Upper lobe of right lung (tissue), 1 donor: ENCODE measurements at places on chromosomes 13 and 19. TPM values are rescaled to one million over a fixed set of nuclear protein-coding genes. Genes with fewer than 3 reads are reported as not detected.

The NEK5 gene
- total RNA-seq, result 0.52 TPM

The C1QTNF9B gene
- not detected for total RNA-seq

The ATP12A gene
- not detected for total RNA-seq

The FLT1 gene
- total RNA-seq, result 72.4 TPM

The ZNF701 gene
- 18.5 TPM for total RNA-seq

The ARMC6 gene
- 21.7 TPM for total RNA-seq

The USHBP1 gene
- total RNA-seq, result 14.0 TPM

The TPRX2 gene
- not detected for total RNA-seq

The DNASE2 gene
- total RNA-seq, result 61.0 TPM

The CCDC9 gene
- 36.1 TPM for total RNA-seq

The CYP2A6 gene
- not detected for total RNA-seq

The EHD2 gene
- total RNA-seq, result 210 TPM

The ZNF44 gene
- 12.6 TPM for total RNA-seq

The FUT3 gene
- 17.3 TPM for total RNA-seq

The TGFB1 gene
- 99.0 TPM for total RNA-seq

The COL4A1 gene
- 242 TPM for total RNA-seq

The ATP8B3 gene
- total RNA-seq, result 0.64 TPM

The ANKRD24 gene
- 2.3 TPM for total RNA-seq

The MPND gene
- total RNA-seq, result 29.3 TPM

The TSPAN16 gene
- not detected for total RNA-seq

The FBXO27 gene
- total RNA-seq, result 7.6 TPM

The FOXA3 gene
- 1.6 TPM for total RNA-seq

The ZNF101 gene
- 11.1 TPM for total RNA-seq

The ZNF737 gene
- 16.5 TPM for total RNA-seq

The GZMM gene
- 2.9 TPM for total RNA-seq

The STOML3 gene
- total RNA-seq, result not detected

The GRAMD1A gene
- total RNA-seq, result 107 TPM

The ADGRE3 gene
- 17.3 TPM for total RNA-seq

The SELENOW gene
- 262 TPM for total RNA-seq

The APOE gene
- total RNA-seq, result 565 TPM

The DNAAF3 gene
- total RNA-seq, result 1.5 TPM

The FCAR gene
- total RNA-seq, result 3.2 TPM

The KCNJ14 gene
- 1.1 TPM for total RNA-seq

The OR7G1 gene
- not detected for total RNA-seq

The TIMM50 gene
- 43.9 TPM for total RNA-seq

The NTN5 gene
- total RNA-seq, result 1.2 TPM

The C19orf38 gene
- total RNA-seq, result 7.4 TPM

The AKAP8 gene
- total RNA-seq, result 31.0 TPM

The APOC1 gene
- total RNA-seq, result 558 TPM

The ZNF550 gene
- total RNA-seq, result 6.3 TPM

The ANKRD10 gene
- total RNA-seq, result 134 TPM

The PRSS57 gene
- not detected for total RNA-seq

The POSTN gene
- total RNA-seq, result 96.9 TPM

The MYH14 gene
- 146 TPM for total RNA-seq

The DPY19L3 gene
- 36.1 TPM for total RNA-seq

The TMC4 gene
- 48.3 TPM for total RNA-seq

The DIAPH3 gene
- 4.6 TPM for total RNA-seq

The VMAC gene
- 6.8 TPM for total RNA-seq

The FSD1 gene
- total RNA-seq, result 1.5 TPM
